Activated T-helper 2 cell treated with anti-CD3 and anti-CD28 coated beads, Interferon-gamma antibody, Interleukin-2, Interleukin-4, amounts not matched to agents 10 μg/mL and 5 μg/mL and 100 μg/mL, durations not matched to agents 14 hours and 24 hours and 36 hours (primary cell): ENCODE measurements at places on chromosomes 2 and 18. TPM values are rescaled to one million over a fixed set of nuclear protein-coding genes. Genes with fewer than 3 reads are reported as not detected.

The SLC4A3 gene
- total RNA-seq: 0.07 and 0.14 TPM in 2 replicates

The LYPD6B gene
- total RNA-seq: not detected in 2 replicates

The MC4R gene
- not detected in 2 replicates for total RNA-seq

The ABCA12 gene
- not detected in 2 replicates for total RNA-seq

The AP1S3 gene
- 12.7 and 13.9 TPM in 2 replicates for total RNA-seq

- no peaks in the 10 kb centered on the region for H3K4me1 ChIP-seq
- DNase-seq: no peak
- no peak overlapping the region for H3K4me3 ChIP-seq
- no peaks in the 10 kb centered on the region for H3K27me3 ChIP-seq
These were observed 70.8 kb downstream of the TMEM200C start for GRCh38 chr18:5824370-5824984.

DNA sequence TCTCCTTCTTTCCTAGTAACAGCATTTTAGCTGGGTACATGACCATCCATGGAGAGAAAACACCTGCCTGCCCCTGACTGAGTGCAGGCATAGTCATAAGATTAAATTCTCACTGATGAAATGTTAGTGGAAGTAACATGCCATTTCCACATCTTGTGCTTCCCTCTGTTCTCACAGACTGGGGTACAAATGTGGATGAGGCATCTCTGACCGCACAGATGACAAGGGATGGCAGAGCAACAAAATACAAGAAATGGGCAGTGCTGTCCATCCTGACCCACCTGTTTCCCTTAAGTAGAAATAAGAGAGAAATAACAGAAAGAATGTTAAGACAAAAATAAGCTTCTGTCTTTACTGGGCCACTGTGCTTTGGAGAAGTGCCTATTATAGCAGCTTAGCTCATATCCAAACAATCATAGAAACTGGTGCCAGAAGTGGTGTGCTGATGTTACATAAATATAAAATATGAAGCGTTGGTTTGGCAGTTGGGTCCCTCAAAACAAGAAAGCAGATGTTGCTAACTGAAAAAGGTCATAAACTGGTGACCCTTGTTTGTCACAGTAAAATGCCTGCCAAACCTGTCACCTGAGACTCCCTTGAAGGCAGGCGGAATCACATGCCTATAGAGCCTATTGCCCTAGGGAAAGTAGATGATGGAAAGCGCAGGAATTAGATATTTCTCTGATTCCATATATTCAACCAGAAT, 72.4 kb upstream of the CCDC150 start:
- H3K27ac ChIP-seq: no peak overlapping the region
- no peaks in the 10 kb centered on the region for H3K36me3 ChIP-seq

- H3K27ac ChIP-seq: no peak overlapping the region
- H3K4me1 ChIP-seq: no peaks in the 10 kb centered on the region
- H3K4me3 ChIP-seq: no peak overlapping the region
- no peak for DNase-seq
- no peaks in the 10 kb centered on the region for H3K36me3 ChIP-seq
These were observed 93.0 kb downstream of the COL6A3 start for GRCh38 chr2:237320801-237321560.

- no peaks in the 10 kb centered on the region for H3K4me1 ChIP-seq
- H3K27ac ChIP-seq: no peak overlapping the region
- no peaks in the 10 kb centered on the region for H3K36me3 ChIP-seq
- no peak for DNase-seq
- peaks cover 8% of the 10 kb centered on the region for H3K27me3 ChIP-seq
These were observed 39.2 kb upstream of the LOXHD1 start for GRCh38 chr18:46696268-46696667.

DNA sequence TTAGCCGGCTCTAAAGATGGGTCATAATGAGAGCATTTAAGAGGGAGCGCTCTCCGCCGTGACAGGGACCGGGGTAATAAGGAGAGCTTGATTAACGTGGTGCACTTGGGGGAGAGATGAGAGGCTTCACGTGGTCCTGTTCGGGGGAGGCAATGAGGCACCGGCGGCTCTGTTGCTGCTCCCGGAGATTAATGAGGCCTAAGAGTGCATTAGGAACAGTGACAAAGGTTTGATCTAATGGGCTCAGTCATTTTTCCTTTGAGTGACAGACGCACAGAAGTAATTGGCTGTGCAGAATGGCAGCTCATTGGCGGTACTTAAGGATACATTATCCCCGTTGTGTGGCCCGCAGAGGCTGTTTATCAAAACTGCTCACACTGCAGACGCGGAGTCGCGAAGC, 250.7 kb downstream of the GBX2 start:
- no peak overlapping the region for H3K4me3 ChIP-seq
- no peak for DNase-seq
- no peak overlapping the region for H3K27ac ChIP-seq
- no peaks in the 10 kb centered on the region for H3K36me3 ChIP-seq
- no peaks in the 10 kb centered on the region for H3K27me3 ChIP-seq
- no peaks in the 10 kb centered on the region for H3K4me1 ChIP-seq

DNA sequence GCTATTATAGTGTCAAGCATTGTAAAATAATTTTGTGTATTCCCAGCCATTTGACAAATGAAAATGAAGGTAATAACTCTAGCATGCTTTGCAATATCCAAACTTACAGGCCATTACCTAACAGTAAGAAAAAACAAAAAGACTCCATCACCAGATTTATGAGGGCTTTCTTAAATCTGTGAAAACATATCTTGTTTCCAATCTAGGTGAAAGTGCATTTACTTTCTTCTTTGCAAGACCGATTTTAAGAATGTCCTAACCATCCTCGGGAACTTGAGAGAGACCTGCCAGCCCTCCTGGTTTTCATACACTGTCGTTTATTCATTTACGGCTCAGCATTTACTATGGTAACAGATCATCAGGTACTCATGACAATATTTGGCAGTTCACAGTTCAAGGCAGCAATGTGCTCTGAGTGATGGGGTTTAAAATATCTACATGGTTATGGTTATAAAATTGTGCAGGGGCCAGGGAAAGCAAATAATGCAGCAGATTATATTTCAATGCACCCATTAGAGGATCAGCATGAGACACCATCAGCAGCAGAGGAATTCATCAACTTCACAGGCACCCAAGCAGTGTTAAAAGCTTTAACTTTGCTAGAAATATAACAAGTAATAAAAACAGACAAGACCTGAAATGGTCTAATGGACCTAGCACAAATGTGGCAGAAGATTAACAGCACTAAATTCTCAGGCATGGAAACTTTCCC, 34.4 kb upstream of the PARD3B start:
- no peak for DNase-seq
- no peaks in the 10 kb centered on the region for H3K4me1 ChIP-seq
- H3K27me3 ChIP-seq: peaks cover 6% of the 10 kb centered on the region
- no peak overlapping the region for H3K27ac ChIP-seq
- H3K36me3 ChIP-seq: no peaks in the 10 kb centered on the region

DNA sequence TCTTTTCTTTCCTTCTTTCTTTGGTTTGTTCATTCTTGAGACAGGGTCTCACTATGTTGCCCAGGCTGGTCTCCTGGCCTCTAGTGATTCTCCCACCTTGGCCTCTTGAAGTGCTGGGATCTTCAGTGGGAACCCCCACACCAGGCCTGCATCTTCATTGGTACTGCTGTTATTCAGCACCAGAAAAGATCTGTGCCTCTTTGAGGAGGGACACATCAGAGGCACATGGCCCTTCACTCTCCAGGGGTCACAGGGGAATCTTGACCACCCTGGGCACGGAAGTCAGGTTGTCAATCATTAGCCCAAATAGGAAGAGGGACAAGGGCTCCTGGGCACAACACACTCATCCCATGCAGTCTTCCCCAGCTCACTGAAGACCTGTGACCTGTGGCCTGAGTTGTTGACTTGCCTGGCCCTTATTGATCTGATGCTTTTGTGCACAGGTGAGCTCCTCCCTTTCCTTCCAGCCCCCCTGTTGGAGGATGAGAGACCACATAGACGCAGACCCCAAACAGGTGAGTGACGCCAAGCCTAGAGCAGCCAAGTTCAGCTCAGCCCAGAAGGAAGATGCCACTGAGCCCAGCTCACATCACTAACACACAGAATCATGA, 33.0 kb upstream of the ODC1 start:
- H3K4me3 ChIP-seq: no peak overlapping the region
- peaks cover 5% of the 10 kb centered on the region for H3K4me1 ChIP-seq
- DNase-seq: no peak

GRCh38 chr2:10774394-10774793, 38.2 kb downstream of the PDIA6 start:
- no peak for DNase-seq
- H3K36me3 ChIP-seq: peaks cover 3% of the 10 kb centered on the region
- no peak overlapping the region for H3K27ac ChIP-seq
- H3K4me1 ChIP-seq: no peaks in the 10 kb centered on the region

DNA sequence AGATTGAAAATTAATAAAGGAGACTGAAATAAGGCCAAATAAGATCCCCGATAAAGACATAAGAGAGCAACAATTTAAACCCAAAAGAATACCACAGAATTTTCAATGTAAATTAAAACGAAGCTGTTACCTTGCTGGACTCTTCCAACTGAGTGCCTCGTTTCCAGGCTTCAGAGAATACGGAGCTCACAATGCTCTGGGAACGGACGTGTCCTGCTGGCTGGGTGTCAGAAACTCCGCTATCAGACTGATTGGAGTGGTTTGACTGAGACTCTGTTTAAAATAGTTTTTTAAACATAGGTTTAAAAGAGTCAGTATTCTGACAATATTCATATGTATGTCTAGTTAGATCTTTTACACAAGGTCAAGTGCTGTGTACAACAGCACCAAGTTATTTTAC, 90.4 kb downstream of the RAPH1 start:
- no peak for DNase-seq
- no peak overlapping the region for H3K27ac ChIP-seq
- no peaks in the 10 kb centered on the region for H3K27me3 ChIP-seq
- H3K4me3 ChIP-seq: no peak overlapping the region
- peaks cover 21% of the 10 kb centered on the region for H3K4me1 ChIP-seq

GRCh38 chr2:23200787-23201114, 184.2 kb upstream of the KLHL29 start:
- H3K36me3 ChIP-seq: no peaks in the 10 kb centered on the region
- H3K4me1 ChIP-seq: no peaks in the 10 kb centered on the region
- H3K4me3 ChIP-seq: no peak overlapping the region
- DNase-seq: no peak
- H3K27me3 ChIP-seq: no peaks in the 10 kb centered on the region
- H3K27ac ChIP-seq: no peak overlapping the region

GRCh38 chr2:64947885-64948284, 41.3 kb upstream of the SLC1A4 start:
- H3K4me3 ChIP-seq: no peak overlapping the region
- peaks cover 50% of the 10 kb centered on the region for H3K4me1 ChIP-seq
- peak overlapping the region; percentile 42 for H3K27ac ChIP-seq
- no peak for DNase-seq
- H3K27me3 ChIP-seq: no peaks in the 10 kb centered on the region
- peaks cover 11% of the 10 kb centered on the region for H3K36me3 ChIP-seq

DNA sequence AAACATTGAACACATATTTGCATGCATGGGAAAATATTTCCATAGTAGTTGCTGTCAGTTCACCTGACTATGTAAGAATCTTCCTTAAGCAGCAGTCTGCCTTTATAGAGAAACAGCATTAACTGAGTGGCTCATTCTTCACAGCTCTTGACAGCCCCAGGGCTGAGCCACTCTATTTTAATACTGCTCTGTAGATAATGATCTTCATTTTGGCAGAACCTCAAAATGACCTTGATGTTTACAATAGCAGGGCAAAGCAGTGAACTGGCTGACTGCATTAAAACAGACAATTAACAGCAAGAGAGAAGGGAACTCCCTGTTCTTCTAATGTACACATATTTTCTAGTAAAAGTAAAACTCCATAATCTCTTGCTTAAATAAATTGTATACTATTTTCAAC, 580.6 kb upstream of the SOX11 start:
- H3K27ac ChIP-seq: no peak overlapping the region
- no peak for DNase-seq
- no peak overlapping the region for H3K4me3 ChIP-seq
- no peaks in the 10 kb centered on the region for H3K36me3 ChIP-seq
- H3K27me3 ChIP-seq: no peaks in the 10 kb centered on the region

DNA sequence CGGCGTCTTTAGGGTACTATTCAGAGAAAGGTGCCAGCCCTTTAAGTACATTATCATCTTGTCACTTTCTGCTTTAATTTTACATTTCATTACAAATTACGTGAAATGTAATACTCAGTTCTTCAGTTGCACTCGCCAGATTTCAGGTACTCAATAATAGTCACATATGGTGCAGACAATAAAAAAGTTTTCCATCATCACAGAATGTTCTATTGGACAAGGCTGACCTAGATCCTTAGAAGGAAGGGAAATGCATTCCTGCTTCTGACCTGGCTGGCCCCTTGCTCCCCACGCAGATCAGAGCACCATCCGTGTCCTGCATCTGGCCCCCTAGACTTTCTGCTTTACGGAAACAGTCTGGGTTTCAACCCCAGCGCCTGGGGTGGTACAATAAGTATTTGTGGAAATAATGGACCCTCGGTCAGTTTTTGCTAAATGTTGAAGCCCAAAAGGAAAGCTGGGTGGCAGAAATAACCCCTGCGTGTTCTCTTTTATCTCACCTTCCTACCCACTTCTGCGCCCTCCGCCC, 681 bp upstream of the C2orf72 start:
- no peaks in the 10 kb centered on the region for H3K4me1 ChIP-seq
- DNase-seq: no peak
- H3K27me3 ChIP-seq: peaks cover 65% of the 10 kb centered on the region
- H3K27ac ChIP-seq: no peak overlapping the region

DNA sequence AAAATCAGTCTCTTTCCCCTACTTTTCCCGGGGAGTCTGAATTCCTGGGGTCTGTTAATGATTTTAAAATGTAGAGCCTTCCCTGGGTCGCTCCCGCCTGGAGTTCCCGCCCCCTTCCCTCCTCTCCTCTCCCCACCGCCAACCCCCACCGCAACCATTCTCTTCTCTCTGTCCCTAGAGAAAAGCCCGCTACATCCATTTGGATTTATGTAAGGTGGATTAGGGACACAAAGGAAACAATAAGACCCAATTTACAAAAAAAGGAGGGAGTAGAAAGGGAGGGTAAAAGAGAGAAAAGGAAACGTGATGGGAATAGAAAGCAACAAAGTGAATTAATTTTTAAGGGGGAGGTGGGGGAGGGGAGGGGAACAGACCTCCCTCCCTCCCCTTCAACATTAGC, 2.2 kb downstream of the EPHA4 start:
- peaks cover 23% of the 10 kb centered on the region for H3K4me1 ChIP-seq
- peaks cover 77% of the 10 kb centered on the region for H3K27me3 ChIP-seq
- no peak overlapping the region for H3K27ac ChIP-seq
- no peak overlapping the region for H3K4me3 ChIP-seq
- no peaks in the 10 kb centered on the region for H3K36me3 ChIP-seq

DNA sequence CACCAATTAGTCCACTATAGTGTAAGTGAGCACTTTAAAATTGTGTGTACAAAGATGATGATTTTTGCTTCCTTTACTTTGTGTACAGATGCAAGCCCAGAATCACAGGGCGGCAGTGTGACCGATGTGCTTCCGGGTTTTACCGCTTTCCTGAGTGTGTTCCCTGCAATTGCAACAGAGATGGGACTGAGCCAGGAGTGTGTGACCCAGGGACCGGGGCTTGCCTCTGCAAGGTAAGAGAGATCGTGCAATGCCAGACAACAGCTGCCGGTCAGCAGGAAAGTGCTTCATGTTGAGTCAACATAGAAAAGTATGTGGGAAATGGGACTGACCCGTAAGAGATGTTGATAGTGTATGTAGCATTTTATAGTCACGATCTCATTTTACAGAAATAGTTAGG, 156.8 kb upstream of the TTC39C start:
- H3K27ac ChIP-seq: no peak overlapping the region
- H3K27me3 ChIP-seq: peaks cover 2% of the 10 kb centered on the region
- peaks cover 2% of the 10 kb centered on the region for H3K36me3 ChIP-seq
